ENCODE measurements at places on chromosomes 4 and X.
A peak's percentile ranks its signal among the peaks of the same experiment; 100 is the strongest.

DNA sequence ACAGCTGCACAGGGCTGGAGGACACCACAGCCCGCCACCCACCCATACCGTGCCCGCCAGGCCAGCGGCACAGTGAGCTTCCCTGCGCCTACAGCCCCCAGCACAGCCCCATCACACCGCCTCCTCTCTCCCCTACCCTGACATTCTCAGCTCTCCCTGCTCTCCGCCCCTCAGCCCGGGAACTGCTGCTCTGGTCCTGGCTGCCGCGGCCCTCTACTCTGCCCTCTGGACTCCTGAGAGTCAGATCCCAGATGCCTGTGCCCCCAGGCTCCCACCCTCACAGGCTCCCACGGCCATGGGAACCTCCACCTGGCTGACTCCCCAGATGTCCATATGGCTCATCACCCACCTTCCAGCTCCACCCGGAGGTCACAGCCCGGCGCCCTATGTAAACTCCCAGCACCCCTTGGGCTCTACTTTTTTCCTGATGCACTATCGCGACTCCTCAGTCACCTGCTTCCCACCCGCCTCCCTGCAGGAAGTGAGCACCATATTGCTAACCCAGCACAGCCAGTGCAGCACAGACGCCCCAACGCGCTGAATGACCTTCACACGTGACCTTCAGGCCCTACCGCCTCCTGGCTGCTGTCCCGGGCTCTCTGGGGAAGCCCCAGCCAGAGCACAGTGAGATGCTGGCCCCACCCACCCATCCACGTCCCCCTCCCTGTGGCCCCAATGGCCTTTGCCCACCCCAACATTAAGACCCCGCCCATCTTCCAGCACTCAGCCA is 23.0 kb downstream of the FAM53A start:
- DNase-seq: no peak

- DNase-seq: no peak
Measured at GRCh38 chr4:105135785-105136184, 10.9 kb upstream of the TET2 start.

- no peak for DNase-seq
Measured at GRCh38 chr4:78971326-78971725, 32.1 kb upstream of the PAQR3 start.

DNA sequence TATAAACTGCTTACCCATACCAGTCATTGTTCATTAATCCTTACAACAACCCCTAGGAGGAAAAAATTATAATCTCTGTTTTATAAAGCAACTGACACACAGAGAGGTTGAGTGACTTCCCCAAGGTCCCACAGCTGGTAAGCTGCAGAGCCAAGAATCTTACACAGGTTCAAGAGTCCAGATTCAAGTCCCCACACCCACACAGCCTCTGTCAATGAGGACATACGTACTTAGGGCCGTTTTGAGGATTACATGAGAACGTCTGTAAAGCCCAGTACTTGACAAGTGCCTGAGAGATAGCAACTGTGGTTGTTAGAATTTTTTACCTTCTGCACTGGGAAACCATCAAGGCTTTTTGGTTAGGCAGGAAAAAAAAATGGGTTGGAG is 556 bp upstream of the SLC25A43 start:
- DNase-seq: no peak

- DNase-seq: no peak
Measured at GRCh38 chr4:159292137-159292896, 189.4 kb downstream of the RAPGEF2 start.

DNA sequence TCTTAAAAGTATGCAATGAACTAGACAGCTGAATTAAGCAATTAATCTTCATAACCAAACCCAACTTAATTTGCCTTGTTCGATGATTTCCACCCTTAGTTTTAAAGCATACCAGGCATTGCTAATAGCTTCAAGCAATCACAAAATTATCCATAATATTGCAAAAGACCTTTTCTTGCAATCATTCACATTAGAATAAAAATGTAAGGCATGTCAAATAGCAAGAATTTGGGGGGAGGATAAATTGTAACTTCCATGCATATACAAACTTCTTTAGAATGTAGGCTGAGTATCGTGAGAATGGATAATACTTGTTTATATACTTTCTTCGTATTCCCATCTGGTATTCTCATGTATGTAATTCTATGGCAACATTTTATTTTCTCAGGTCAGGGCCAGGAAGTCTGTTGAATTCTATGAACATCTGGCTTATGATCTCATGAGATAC is 28.7 kb upstream of the BMP2K start:
- no peak for DNase-seq

GRCh38 chr4:16205298-16206164 is 20.7 kb downstream of the TAPT1 start:
- DNase-seq: no peak

DNA sequence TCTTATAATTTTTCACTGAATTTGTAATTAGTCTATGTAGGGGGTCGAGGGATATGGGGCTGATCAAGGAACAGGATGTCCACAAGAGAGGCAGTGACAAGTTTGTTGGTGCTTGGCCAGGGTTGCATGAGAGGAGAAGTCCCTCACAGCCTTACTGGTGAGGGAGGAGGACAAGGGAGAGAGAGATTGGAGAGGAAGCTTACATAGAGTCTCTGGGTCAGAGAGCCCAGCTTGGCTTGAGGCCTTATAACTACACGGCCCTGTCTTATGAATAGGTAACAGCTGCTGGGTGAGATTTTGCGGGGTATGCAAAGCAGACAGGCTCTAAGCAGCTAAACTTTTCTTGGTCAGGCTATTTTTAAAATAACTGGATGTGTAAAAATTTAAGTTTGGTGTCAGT is 37.9 kb upstream of the OTUD4 start:
- no peak for DNase-seq

GRCh38 chrX:106670631-106671030 is 55.9 kb upstream of the RNF128 start:
- no peak for DNase-seq

DNA sequence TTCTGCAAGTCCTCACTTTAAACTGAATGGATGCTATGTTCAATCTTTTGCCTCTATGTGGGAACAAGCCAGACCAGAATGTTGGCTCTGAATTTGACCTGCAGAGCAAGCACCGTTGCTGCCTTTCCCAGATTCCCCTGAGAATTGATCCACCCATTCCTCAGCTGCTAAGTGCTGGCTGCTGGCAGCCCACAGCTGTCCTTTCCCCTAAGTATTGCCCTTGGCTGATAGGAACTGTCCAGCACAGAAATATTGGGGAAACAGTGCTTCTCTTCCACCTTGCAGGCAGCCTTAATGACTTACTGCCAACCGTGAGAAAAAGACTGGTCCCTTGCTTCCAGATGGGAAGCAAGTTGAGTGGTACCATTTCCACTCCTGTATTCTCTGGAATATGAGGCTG is 475.9 kb downstream of the PDHA2 start:
- DNase-seq: no peak

DNA sequence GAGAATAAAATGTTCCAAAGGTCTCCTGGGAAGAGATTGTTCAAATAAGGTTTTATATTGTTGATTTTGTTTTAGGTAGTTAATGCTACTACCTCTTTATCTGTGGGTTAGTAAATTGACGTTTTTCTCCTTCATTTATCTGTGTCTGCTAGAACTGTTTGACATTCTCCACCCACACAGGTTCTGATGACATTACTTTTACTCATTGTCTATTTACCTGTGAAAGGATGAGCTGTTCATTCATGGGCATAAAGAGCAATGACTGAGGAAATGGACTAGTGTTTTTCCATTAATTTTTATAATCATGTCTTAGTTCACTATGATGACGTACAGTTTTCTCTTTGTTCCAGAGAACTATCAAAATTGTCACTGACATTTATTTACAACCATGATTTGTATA is 75.6 kb downstream of the CPE start:
- DNase-seq: no peak

DNA sequence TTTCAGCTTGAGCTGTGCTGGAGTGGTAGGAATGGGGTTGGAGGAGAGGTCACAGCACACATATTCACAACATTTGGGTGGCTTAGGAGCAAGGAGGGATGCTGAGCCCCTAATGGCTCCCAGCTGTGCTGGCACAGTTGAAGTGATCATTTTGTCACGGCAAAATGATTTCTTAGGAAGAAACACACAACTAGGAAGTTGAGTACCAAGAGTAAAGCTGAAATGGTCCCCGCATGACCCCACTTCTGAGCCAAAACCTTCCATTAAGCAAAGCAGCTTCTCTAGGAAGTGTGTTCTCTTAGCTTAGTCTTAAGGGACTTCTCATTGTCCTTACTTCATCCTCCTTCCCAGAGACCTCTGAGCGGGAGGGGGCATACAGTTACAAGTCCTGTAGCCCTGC is 12.6 kb downstream of the CAPN6 start:
- DNase-seq: no peak

DNA sequence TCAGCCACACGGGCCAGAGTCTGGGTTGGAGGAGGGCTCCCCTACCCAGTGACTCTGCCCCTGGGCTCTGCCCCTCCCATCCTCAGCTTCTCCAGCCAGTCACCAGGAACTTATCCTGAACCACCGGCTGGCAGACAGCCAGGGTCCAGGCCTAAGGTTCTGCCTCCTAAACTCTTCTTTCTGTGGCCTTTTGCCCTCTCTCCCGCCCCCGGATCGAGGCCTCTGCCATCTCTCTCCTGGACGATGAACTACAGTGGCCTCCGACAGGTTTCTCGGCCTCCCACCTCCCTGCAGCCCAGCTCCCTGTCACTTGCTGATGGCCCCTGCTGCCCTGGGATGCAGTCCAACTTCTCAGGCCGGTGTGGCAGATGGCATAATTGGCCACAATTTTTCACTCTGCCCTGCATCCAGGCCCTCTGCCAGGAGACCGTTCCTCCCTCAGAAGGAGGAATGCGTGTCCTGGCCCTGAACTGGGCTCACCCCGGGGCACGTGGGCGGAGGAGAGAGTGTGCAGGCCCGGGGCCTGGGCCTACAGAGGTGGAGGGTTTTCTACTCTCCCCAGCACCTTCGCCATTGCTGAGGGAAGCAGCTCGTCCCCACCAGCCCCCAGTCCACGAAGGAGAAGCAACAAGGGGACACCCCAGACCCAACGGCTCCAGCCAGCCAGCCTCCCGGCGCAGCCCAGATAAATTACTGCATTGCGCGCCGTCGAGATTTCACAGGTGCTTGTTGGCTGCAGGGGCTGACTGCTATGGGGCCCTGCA is 81.9 kb upstream of the LRPAP1 start:
- DNase-seq: peak; percentile 95

- DNase-seq: no peak
Measured at GRCh38 chr4:183984566-183984965, 79.5 kb downstream of the STOX2 start.

GRCh38 chr4:39466747-39467146 is 7.9 kb downstream of the LIAS start:
- no peak for DNase-seq

- DNase-seq: no peak
Measured at GRCh38 chr4:7275067-7275466, 82.7 kb downstream of the SORCS2 start.

DNA sequence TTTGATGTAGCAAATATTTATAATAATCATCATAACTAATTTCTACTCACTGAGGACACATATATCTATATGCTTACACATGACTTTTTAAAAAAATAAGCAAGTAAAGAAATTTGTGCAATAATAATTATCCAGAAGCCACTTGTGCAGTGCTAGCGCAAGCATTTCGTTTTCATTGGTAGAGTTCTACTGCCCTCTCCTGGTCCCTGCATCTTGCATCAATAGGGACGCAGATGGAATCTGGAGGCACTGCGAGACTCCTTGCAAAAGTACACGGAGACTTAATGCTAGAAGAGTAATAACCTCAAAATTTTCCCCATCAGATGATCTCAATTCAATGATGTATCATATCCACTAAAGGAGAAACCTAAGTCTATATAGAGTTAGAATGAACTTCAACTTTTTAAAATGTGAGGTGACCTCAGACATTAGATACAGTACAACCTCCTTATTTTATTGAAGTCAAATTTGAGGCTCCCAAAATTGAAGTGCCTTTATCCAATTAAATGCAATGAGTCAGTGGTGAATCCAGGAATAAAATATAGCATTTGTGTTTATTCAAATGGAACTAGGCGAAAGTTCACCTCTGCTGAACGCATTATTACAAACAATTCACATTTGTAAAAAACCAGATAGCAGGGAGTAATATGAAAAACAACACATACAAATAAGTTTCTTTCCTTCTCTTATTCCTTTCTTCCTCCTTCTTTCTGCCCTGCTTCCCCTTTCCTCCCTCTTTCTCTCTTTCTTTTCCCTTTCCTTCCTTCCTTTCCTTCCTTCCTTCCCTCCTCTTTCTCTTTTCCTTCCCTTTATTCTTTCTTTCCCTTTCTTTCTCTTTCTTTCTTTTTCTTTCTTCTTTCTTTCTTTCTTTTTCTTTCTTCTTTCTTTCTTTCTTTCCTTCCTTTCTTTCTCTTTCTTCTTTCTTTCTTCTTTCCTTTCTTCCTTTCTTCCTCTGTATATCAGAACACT is 450.0 kb downstream of the ANKRD50 start:
- no peak for DNase-seq

DNA sequence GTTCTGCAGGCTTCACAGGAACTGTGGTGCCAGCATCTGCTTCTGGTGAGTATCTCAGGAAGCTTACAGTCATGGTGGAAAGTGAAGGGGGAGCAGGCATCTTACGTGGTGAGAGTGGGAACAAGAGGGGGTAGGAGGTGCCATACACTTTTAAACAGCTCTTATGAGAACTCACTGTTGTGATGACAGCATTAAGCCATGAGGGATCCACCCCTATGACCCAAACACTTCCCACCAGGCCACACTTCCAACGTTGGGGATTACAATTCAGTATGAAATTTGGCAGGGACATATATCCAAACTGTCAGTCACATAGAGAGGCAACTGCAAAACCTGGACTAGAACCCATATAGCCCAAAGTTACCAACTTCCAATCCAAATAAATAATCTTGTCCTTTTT is 43.1 kb upstream of the ZCCHC12 start:
- DNase-seq: no peak

DNA sequence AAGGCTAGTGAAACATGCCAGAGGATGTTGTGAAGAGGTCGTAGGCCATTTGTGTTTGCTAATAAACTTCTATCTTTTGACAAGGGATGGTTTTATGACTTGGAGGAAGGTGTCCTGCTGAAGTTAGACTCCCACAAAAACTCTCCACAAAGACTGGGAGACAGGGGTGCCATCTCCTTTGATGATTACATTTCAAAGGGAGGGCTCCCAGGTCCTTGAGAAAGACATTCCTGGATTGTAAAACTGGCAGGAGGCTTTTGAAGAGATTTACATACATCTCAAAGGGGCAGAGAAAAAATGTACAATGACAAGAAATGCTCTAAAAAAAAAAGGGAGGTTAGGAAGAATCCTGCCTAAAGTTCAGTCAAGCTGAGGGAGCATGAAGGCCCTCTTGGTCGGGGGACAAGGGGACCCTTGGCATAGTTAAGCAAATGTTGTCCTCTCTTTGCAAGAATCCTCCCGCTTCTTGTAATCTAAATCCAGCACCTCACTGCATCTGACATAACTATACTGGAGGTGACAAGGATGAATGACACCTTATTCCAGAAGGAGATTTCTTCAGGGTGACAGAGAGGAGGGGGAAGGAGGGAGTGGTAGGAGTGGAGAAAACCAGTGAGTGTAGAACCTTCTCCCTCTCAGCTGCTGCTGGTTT is 41.1 kb upstream of the MGST2 start:
- no peak for DNase-seq

- no peak for DNase-seq
Measured at GRCh38 chr4:186904101-186904500, 180.4 kb upstream of the FAT1 start.
